ENCODE measurements at places on chromosomes 4 and X. TPM values are rescaled to one million over a fixed set of nuclear protein-coding genes. Genes with fewer than 3 reads are reported as not detected.

SLC4A4 gene
- 8.1 TPM for total RNA-seq

DNA sequence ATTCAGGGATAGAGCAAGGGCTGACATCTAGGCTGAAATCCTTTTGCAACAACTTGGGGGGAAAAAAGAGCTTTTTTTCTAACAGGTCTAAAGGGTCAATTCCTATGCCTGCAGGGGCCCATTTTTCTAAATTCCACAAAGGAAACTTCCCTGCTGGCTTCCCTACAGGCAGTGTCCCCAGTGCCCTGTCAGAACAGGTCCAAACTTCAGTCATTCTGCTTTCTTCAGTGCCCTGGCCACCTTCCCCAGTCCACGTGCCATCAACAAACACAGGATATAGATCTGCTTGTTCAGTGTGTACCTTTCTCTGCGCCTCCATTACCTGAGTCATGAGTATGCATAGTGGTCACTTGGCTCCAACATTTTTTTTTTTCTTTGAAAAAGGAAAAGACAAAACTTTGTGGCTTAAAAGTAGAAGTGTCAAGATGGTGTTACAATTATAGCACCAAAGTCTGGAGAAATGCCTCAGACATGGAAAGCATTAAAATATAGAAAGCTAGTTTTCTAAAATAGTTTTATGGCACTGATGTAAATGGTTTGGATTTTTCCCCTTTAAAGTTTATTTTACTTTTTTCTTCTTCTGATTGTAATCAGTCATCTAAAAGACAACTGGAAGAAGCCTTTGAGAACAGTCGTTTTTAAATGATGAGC is 84.0 kb upstream of the JADE1 start:
- DNase-seq, result no peak
- H3K27me3 ChIP-seq, result no peaks in the 10 kb centered on the region
- H3K27ac ChIP-seq, result no peak overlapping the region

DNA sequence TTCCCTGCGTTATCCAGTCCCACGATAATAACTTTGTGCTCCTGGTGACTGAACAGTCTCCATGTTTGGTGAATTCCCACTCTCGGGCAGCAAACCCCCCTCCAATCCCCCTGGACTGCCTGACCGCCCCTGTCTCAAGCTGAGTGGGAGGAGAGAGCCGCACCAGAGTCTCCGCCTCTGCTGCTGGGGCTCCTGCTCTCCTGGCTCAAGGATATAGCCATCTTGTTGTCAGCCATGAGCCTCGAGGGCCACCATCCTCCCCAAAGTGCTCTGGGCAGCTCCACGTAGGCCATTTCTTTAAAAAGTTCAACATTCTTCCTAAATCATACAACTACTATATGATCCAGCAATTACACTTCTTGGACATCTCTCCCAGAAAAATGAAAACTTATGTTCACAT is 49.3 kb upstream of the PGRMC1 start:
- H3K27me3 ChIP-seq, result no peaks in the 10 kb centered on the region
- H3K4me3 ChIP-seq, result no peak overlapping the region
- H3K36me3 ChIP-seq, result no peaks in the 10 kb centered on the region
- H3K4me1 ChIP-seq, result peaks cover 7% of the 10 kb centered on the region

NXF2B gene
- not detected for total RNA-seq

RPA4 gene
- 0.65 TPM for total RNA-seq

F8A2 gene
- total RNA-seq, result not detected

ENOPH1 gene
- 41.4 TPM for total RNA-seq

- H3K36me3 ChIP-seq, result no peaks in the 10 kb centered on the region
- no peak overlapping the region for H3K27ac ChIP-seq
- DNase-seq, result no peak
- no peak overlapping the region for H3K4me3 ChIP-seq
- no peaks in the 10 kb centered on the region for H3K27me3 ChIP-seq
- 0 out of 2 replicates have a peak, but pooled peaks cover 3% of the 10 kb centered on the region for H3K4me1 ChIP-seq
Observed at GRCh38 chrX:154027022-154027402, 7.3 kb upstream of the IRAK1 start.

- H3K27me3 ChIP-seq, result no peaks in the 10 kb centered on the region
- H3K4me1 ChIP-seq, result no peaks in the 10 kb centered on the region
- no peak overlapping the region for H3K4me3 ChIP-seq
- DNase-seq, result no peak
- H3K36me3 ChIP-seq, result no peaks in the 10 kb centered on the region
- H3K27ac ChIP-seq, result no peak overlapping the region
Observed at GRCh38 chrX:31706466-31706865, 634.6 kb upstream of the FTHL17 start.
